ENCODE measurements at places on chromosomes 4 and X. TPM values are rescaled to one million over a fixed set of nuclear protein-coding genes. Genes with fewer than 3 reads are reported as not detected.

The NWD2 gene
- not detected for total RNA-seq

GRCh38 chr4:83308672-83309071 lies 24.1 kb upstream of the COQ2 start:
- peak; percentile 67 for DNase-seq
- H3K4me3 ChIP-seq: no peak overlapping the region
- no peaks in the 10 kb centered on the region for H3K36me3 ChIP-seq
- no peaks in the 10 kb centered on the region for H3K4me1 ChIP-seq
- H3K27me3 ChIP-seq: no peaks in the 10 kb centered on the region

DNA sequence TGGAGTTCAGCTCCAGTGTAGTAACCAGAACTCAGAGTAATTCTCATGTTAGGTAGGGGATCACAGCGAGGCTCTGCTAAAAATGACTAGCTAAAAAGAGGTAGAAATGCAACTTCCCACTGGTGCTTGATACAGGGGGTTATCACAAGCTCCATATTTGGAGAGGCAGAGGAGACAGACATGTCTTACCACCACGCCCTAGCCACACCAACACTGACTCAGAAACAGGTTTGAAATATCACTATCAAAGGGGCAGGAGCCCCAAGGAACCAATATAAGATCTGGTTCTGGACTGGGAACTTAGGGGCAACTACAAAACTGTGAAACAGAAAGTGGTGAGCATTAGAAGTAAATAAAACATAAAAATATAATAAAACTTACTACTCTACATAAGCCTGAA lies 62.9 kb downstream of the IQCM start:
- H3K36me3 ChIP-seq: no peaks in the 10 kb centered on the region
- no peaks in the 10 kb centered on the region for H3K27me3 ChIP-seq
- DNase-seq: no peak
- no peak overlapping the region for H3K27ac ChIP-seq
- no peaks in the 10 kb centered on the region for H3K4me1 ChIP-seq

DNA sequence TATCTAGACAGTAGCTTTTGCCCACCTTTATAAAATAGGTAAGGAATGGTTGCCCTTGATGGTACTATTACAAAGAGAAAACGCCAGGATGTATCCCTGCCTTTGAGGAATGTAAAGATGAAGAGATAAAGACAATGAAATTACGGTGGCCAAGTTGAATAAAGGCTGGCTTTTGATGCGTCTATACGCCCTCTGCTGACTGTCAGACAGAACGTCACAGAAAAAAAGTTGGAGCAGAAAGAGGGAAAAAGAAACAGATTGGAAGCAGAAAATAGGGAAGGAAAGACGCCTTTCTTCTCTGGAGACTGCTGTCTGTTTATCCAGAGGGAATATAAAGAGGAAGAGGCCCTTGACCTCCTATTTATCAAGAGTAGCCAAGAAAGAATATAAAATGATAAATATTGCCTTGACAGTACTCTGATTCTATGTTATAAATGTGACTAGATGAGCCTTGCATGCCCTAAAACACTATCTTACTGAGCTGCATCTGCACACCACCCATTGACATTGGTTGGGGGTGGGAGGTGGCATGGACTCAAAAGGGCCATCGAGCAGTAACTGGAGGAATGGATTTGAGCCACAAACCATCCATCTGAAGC lies 30.6 kb downstream of the PCDH19 start:
- no peaks in the 10 kb centered on the region for H3K36me3 ChIP-seq
- H3K4me3 ChIP-seq: no peak overlapping the region
- H3K4me1 ChIP-seq: no peaks in the 10 kb centered on the region

All from H9 (cell line).